ENCODE measurements at places on chromosomes 6 and 20.

DNA sequence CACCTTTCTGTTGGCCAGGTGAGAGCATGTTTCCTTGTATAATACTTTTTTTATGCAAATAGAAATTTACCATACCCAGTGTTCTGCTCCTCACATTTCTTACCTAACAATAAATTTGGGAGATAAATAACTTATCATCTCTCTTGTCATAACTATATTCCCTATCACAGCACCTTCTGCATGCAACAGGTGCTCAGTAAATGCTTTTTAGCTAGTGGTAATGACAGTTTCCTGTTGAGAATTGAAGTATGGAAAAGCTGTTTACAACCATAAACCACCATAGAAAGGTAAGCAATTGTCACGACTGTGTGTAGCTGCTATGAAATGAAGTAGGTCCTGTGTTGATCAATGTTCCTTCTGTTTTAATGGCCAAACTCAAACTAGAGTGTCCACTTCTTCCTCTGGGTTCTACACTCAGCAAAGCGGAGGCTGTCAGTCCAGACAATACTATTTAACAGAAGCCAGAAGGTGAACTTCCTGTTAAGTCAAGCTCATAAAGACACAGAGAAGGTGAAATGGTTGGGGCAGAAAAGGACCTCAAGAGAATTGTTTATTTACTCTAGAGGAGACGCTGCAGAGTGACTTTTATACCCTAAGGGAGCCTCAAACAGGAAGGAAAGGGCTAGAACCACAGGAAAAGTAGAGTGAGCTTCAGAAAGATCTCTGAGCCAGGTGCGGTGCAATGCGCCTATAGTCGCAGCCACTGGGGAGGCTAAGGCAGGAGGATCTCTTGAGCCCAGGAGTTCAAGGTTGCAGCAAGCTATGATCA lies 84.0 kb upstream of the SLC22A16 start:
- no peak for DNase-seq

DNA sequence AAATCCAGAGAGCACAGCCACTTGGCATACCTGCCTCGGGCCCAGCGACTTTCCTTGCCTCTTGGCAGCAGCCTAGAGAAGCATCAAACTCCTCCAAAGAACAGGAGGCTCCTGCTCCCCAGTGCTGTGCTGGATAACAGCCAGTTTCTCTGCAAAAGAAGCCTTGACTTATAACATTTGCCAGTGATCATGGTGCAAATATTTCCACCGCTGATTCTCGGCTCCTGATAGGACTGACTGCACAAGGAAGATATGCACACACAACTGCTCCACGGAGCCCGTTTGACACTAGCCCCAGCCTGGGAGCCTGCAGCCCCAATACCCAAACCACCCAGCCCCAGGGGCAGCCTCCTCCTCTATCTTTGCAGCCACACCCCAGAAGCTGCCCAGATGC lies 17.5 kb downstream of the ACSS1 start:
- DNase-seq: peak; percentile 78

- DNase-seq: no peak
Observed at GRCh38 chr6:106143665-106144064, 57.5 kb downstream of the PRDM1 start.

DNA sequence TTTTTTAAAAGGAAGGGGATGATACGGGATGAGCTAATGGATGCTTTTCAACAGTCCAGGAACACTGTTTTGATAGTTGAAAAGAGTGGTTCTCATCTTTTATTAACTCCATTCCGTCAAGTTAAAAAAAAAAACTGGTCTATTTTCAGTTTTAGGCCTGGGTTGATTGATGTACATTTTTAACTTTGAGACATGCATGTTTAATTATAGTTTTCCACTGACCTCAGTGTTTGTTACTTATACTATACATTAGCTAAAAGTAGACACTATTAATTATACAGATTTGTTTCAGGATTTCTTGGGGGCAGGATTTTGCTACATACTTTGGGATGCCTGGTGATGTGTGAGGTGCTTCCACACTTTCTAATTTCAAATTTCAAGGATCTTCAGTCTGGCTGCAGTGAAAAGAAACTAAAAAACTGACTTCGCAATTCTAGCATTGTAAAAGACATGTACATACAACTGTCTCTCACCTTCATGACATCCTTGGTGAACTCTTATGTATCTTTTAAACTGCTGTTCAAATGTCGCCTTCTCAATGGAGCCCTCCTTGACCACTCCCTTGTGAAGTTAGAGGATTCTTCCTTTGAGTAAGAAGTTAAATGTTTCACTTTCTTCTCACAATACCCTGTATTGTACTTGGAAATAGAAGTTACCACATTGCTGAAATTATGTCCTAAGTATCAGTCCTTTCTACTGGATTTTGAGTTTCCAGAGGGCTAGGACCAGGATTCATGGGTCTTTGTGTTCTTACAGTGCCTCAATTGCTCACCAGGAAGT lies 101.7 kb downstream of the TSHZ2 start:
- no peak for DNase-seq

DNA sequence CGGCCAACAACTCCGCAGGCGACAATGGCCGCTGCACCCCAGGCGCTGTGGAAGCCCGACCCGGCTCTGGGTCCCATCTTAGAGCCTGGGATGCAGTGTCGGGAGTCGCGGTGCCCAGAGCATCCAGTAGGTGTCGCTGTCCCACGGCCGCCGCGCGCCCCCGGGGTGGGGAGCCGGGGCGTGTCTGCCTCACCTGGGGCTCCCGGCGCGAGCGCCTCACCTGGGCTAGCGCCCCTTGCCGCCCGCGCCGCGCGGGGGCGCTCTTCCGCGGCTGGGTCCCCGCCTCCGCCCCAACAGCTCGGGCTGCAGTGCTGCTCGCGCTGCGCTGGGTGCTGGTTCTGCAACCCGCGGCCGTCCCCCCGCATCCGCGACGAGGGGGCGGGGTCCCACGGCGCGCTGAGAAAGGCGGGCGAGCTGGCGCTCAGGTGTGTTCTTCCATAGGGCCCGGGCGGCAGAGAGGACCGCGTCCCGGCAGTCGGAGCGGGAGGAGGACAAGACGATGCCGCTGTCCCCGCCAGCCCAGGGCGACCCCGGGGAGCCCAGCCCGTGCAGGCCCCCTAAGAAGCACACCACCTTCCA lies at the start of gene CRYBG1:
Gene CRYBG1, plus strand, starts transcription at position 308 of the 579 bp plus-strand sequence. Its CDS starts 192 bp downstream, at position 500.
- peak; percentile 87 for DNase-seq

GRCh38 chr20:20095114-20095872 lies 43.0 kb downstream of the CFAP61 start:
- DNase-seq: no peak

DNA sequence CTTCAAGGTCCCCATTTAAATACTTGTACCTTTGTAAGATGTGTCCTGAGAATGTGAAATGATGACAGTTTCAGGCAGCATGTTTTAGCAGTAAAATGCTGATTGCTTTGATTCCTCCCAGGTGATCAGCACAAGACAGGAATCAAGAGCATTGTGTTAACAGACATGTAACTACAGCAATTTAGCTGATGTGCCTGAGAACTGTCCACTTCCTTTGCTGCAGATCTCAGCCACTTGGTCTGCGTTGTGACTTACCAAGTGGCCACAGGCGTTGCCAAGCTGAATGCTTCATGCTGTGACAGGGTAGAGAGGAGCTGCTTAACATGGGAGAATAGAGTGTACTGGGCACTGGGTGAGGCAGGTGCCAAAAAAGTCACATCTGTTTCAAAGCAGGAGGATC lies 767.0 kb upstream of the POU3F2 start:
- no peak for DNase-seq

DNA sequence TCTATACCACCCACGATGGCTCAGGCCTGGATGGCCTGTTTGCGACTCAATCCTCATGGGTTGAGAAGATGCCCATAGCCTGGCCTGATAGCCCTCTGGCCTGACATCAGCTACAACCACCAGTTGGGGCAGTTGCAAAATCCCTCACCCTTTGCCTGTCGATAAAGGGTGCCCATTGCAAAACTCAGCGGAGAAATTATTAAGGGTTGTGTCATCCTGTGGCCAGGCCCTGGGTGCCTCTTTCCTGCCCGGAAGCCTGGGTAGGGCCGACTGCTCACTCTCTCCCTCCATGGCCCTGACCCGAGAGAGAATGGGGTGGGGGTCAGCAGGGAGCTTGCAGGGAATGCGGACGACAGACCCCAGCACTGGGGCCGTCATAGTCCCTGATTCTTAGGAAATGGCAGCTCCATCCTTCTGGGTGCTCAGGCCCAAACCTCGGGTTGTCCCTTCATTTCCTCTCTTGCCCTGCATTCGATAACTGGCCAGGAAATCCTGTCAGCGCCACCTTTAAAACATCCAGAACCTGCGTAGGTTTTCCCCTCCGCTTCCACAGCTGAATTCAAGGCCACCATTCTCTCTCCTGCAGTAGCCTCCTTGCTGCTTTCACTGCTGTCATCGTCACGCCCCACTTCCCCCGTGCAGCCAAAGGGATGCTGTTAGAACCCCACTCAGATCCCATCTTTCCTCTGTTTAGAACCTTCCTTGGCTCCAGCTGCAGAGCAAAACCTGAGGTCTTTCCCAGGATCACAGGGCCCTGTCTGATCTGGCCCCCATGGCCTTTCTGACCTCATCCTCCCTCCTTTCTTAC lies 31.1 kb downstream of the CEBPB start:
- DNase-seq: no peak

- peak; percentile 76 for DNase-seq
Observed at GRCh38 chr20:35303735-35304491, 11.7 kb upstream of the FAM83C start.

- DNase-seq: peak; percentile 78
Observed at GRCh38 chr20:40562031-40562430, 127.0 kb downstream of the MAFB start.

GRCh38 chr6:89745716-89746115 lies 73.9 kb downstream of the MDN1 start:
- DNase-seq: no peak
